ENCODE measurements at places on chromosomes 16 and 17.
A peak's percentile ranks its signal among the peaks of the same experiment; 100 is the strongest.

- no peak for DNase-seq
Measured at GRCh38 chr17:47200325-47200664, 8.9 kb upstream of the MYL4 start.

GRCh38 chr17:57697891-57698711, 47.0 kb downstream of the CCDC182 start:
- no peak for DNase-seq

DNA sequence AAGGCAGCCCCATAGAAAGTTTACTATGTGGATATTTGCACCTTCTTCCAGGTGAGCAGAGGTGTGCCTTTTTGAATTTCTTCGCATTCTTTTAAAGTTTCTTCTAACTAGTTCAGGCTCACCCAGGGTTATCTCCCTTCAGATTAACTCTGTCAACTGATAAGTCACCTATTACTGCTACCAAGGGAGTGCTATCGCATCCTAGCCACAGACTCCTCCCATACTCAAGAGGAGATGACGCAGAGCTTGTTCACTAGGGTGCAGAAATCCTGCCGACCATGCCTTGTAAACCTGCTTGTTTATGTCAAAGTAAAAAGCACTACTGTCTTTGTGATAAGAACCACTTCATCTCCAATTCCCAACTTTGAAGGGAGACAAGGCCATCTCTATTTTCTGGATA, 390.1 kb downstream of the RBFOX1 start:
- DNase-seq = no peak

- DNase-seq = no peak
Measured at GRCh38 chr17:17672453-17673368, 8.5 kb upstream of the RAI1 start.

DNA sequence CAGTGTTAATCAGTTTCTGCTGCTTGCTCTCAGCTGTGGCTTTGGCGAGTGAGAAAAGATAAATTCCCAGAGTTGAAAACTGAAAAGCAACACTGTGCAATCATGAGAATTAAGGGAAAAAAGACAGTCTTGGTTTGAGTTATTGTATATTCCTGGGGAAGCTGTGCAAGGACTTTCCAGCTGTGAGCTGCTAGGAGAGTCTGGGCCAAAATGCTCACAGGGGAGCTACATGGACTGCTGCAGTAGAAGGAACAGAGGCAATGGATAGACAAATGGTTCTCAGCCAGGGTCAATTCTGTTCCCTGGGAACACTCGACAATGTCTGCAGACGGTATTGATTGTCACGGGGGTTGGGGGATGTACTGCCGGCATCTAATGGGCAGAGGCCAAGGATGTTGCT, 102.0 kb upstream of the ADAMTS18 start:
- DNase-seq = no peak

GRCh38 chr16:55041540-55042234, 111.0 kb downstream of the IRX5 start:
- no peak for DNase-seq

GRCh38 chr16:2002406-2003230, 7.0 kb downstream of the ZNF598 start:
- no peak for DNase-seq

DNA sequence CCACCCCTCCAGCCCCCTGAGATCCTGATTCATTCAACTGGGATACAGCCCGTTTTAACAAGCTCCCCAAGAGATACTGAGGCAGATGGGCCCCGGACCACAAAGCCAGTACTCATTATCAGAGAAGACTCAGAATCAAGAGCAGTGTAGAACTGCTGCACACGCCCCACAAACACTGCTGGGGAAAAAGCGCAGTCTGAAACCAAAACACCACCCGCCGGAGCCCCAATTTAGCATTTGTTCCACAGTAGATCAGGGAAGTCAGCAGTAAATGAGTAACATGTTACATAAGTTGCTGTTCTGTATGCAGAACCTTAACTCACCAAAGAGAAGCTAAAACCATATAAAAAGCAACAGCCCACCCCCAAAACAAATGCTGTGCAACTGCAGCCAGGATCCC, 123.6 kb downstream of the CDYL2 start:
- no peak for DNase-seq

GRCh38 chr16:72112452-72112792, 18.8 kb downstream of the DHX38 start:
- no peak for DNase-seq

DNA sequence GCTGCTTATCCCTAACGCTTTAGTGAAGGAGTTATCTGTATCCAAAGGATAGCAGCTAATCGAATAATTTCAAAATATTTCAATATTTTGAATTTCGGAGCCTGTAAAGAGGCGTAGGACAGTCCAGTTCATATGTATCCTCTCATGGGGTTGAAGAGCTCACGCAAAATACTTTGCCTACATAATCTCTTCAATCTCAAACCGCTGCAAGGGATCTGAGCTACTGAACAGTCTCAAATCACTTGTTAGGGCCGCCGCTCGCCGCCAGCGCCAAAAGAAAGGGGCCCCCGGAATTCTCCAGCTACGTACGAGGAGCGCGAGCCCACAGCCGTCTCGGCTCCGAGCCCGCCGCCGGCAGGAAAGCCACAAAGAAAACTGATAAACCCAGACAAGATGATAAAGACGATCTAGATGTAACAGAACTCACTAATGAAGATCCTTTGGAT, 601 bp upstream of the RFWD3 start:
- DNase-seq = peak; percentile 24

DNA sequence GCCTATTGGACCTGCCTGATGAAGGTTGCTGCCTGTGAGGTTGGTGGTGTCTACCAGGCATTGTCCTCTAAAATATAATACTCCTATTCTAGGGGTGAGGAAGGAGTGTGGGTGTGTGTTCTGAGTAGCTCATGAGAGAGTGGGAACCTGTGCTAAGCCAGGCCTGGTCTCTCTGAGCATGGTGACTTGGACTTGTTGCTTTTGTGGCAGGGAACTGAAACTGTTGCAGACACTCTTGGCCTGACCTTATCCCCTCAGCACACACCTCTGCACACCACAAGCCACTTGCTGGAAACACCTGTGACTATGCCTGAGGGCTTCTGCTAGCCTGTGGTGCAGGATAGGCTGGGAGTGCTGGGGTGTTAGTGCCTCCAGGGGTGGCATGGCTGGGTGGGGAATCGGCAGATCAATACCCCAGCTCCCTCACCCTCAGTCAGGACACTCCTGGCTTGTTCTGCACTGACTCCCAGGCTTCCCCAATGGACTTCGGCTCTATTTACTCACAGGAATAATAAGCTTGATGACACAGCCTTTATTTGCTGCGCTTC, 29.9 kb downstream of the PLCG2 start:
- no peak for DNase-seq

DNA sequence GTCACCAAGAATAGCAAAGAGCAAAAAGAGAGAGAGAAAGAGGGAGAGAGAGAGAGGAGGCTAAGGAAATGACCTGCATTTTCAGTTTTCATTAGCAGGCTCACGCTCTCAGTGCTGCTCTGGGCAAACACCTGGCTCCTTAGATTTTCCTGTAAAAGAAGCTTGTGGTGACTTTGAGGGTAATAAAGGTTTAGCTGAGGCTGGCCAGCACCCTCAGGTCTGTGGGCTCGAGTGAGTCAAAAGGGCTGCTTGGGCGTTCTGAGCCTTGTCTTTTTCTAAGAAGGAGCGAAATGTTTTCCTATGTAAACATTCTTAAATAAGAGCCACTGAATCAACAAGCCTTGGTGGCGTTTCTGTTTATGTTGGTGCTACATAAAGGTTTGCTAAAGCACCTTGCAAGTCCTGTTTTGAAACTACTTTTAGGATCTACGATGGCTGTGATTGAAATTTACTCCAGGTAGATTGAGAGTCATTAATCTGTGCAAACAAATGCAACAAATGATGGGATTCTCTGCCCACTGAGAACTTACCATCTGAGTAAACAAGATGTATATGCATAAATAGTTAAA, 38.8 kb downstream of the SHISA6 start:
- no peak for DNase-seq

GRCh38 chr17:39246274-39246673, 20.5 kb upstream of the STAC2 start:
- DNase-seq = no peak

GRCh38 chr16:68263559-68264127, 683 bp upstream of the SLC7A6 start:
- DNase-seq = no peak

- peak; percentile 7 for DNase-seq
Measured at GRCh38 chr16:31298958-31299357, 39.2 kb downstream of the ITGAM start.

GRCh38 chr16:1612320-1613111, at the start of gene CRAMP1:
Gene CRAMP1 (plus strand): TSS chr16:1612360. CDS start chr16:1614640, 2,280 bp downstream.
- DNase-seq = peak; percentile 43

DNA sequence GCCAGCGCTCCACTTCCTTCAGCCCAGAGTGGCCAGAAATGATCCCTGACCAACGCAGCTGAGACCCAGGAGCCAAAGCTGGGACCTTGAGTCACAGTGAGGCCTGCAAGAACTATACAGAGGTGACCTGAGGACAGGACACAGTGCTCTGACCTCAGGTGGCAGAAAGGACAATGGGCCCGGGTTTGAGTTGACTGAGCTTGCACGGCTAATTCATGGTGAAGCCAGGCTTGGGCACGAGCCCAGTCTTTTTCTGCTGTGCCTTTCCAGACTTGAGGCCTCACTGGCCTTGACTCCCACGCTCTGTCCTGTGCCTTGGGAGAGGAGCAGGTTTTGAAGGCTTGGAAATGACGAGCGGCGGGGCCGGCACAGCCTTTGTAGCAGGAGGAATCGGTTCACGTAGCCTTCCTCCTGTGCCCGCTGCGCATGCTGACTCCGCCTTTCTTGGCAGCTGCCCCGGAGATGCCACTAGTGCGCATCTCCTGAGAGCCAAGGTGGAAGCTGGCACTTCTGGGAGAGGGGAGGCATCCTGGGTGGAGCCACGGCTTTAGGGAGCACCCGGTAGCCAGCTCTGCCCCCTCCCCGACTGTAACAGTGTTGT, 34.9 kb downstream of the NDEL1 start:
- DNase-seq = no peak

DNA sequence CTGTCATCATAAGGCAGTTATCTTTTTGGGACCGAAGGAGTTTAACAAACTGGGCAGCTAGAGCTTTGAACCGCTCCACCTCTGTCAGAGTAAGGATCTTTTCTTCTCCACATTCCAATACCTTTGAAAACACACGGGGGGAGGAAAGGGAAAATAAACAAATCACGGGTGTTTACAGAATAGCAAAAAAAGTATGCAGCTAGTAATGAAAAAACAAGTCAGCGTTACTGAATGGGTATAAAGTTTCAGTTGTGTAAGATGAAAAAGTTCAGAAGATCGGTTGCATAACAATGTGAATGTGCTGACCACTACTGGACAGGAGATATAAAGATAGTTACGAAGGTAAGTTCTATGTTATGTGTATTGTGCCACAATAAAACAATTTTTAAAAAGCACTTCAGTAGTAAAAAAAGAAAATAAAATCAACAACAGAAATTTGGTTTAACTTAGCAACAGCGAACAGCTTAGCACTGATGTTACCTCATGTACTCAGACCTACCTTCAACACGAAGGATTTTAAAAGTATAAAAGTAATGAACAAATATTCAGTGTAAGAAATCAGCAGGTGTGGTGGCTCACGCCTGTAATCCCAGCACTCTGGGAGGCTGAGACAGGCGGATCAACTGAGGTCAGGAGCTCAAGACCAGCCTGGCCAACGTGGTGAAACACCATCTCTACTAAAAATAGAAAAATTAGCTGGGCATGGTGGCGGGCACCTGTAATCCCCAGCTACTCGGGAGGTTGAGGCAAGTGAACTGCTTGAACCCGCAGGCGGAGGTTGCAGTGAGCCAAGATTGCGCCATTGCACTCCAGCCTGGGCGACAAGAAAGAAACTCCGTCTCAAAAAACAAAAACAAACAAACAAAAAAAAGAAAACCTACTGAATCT, 34.3 kb downstream of the MARF1 start:
- peak; percentile 35 for DNase-seq

DNA sequence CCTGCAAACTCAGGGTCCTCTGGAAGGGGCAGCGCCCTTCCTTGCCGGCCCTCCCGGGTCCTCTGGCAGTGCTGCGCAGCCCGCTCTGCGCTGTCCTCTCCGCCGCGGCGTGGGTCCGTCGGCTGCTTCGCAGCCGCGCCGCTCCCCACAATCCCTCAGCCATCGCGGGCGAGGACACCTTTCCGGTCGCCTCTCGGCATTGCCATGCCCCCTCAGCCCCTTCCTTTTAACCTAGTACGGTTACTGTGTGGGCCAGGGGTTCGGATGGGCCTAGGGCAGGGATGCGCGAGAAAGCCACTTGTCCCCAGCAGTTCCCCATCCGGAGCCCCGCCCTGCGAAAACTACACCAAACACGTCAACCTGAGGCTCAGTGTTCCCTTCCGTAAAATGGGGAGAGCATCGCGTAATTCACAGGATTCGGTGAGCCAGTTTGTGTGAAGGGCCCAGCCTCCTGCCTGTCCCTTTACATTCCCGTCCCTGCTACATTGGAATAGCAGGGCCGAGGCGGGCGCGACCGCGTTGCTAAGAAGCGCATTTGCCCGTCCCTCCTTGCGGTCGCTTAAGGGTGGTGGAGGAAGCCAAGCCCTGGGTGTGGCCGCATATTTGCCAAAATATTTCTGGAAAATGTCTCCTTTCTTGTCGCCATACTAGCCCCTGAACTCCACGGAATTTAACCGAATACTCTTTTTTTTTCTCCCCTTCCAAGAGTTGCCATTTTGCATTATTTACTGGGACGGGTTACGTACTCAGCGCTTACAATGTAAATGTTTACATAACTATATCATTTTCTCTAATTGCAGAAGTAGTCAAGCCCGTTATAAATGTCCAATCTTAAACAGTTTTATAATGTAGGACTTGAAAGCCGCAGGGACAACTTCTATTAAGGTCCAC, 13.2 kb downstream of the COPZ2 start:
- DNase-seq = peak; percentile 8

- DNase-seq = peak; percentile 68
Measured at GRCh38 chr16:83068686-83069085, 441.9 kb downstream of the CDH13 start.

DNA sequence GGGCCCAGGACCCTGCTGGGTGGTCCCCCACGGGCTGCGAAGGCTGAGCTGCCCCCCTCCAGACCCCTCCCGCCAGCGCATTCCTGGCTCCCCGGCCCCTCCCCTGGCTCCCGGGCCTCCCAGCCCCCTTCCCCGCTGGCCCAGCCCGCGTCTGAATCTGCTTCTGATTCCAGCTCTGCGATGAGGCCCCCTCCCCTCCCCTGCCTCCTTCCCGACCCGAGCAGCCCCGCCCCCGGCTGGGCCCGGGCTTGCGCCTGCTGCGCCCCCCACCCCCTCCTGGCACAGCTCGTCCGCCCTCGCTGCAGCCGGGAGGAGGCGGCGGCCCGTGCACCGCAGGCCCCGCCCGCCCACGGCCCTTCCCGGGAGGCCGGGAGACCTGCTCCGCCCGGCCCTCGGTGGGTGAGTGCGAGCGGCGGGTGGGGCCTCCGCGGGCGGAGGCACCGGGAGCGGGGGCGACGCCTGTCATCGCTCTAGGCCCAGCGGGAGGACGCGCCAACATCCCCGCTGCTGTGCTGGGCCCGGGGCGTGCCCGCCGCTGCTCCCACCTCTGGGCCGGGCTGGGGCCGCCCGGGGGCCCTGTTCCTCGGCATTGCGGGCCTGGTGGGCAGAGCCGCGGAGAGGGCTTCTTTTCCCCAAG, at the start of gene NTN3:
Gene NTN3, plus strand, starts transcription at position 282 of the 637 bp plus-strand sequence. CDS start 405 bp downstream, outside the sequence.
- no peak for DNase-seq
